ENCODE measurements at places on chromosomes 2 and 18.

GRCh38 chr2:216757532-216757931 is 62.2 kb upstream of the IGFBP5 start:
- DNase-seq = no peak

DNA sequence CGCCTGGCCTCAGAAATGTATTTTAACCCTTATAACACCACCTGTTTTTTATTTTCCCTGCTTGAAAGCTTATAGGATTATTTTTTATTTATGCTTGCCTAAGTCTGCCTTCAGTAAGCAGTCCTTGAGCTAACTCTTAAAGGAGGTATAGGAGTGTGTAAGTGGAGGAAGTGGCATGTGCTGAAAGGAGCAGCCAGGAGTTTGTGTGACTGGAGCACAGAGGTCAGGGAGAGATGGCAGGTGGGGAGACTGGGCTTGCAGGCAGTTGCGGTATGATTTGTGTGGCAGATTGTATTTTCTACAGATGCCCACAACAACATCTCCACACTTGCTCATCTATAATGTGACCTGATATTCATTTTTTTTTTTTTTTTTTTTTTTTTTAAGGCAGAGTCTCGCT is 27.2 kb upstream of the PAIP2B start:
- no peak for DNase-seq

DNA sequence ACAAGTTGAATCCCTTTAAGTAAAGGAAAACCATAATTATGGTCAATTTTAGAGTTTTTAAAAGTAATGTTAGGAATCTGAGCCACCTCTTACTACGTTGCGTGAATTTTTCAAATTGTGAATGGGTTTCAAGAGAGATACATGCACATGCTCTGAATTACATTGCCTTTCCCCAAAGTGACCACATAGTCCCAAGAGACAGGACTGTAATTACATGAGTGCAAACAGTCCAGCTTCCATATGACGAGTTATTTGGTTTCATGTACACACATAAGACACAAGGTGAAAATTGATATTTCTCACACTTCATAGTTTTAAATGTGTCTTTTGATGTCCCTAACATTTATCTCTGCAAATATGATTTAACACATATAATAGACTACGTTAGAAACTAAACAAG is 850.8 kb downstream of the LRP1B start:
- no peak for DNase-seq

GRCh38 chr2:128416109-128416785 is 97.6 kb upstream of the HS6ST1 start:
- DNase-seq = no peak

- no peak for DNase-seq
Observed at GRCh38 chr2:200703926-200704637, 107.6 kb upstream of the BZW1 start.

DNA sequence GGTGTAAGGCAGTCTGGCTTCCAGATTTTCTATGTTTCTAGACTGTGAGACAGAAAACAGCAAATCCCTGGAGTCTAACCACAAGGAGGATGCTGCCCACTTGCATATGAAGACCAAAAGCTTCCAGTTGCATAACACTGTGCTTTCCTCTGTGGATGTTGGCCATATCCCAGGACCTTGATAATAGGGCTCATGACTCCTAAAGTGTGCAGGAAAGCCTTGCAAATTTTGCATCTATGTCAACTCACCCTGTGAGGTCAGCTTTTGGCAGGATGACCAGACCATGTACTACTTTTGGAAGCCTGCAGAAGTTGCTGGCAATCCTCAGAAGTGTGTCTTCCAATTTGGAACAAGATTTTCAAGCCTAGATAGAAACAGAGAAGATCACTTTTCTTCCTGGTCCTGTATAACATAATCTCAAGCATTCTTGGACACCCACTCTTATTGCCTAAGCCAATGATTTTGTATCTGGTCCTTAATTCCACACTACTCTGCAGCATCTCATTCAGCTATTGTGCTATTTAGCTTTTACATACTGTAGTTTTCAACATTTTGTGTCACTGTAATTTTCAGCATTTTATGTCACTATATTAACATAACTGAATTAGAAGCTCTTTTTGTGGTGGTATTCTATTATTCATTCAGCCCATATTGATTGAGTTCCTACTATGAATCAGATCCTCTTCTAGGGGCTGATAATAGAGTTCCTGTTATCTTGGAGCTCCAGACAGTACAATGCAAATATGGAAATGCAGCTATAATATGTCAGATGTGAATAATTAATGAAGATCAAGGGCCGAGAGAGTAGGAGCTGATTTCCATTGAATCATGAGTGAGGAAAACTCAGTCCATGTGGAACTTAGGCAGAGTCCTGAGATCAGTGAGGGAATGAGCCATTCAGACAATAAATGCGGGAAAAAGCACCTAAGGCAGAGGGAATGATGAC is 85.3 kb upstream of the RAB27B start:
- DNase-seq = no peak

DNA sequence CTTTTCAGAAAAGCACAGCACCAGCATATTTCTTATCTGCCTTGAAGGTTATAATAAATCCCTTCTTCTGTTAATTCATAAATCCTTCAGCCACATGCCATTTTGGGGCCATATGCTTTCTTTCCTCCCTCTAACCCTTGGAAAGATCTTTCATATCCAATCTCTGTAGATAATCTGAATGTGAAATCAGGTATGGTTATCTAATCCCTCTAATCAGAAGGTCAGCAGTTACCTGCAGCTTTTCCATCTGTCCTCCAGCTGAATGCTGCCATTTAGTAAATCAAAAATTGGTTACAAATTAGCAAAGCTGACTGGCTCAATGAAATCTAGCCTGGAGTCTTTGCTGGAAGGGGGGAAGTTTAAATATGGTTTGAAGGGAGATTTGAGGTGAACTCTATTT is 230.5 kb downstream of the PIK3C3 start:
- DNase-seq = no peak

GRCh38 chr18:14074187-14074586 is 58.0 kb downstream of the ZNF519 start:
- no peak for DNase-seq

GRCh38 chr2:206158563-206159345 is 490 bp downstream of the NDUFS1 start:
- DNase-seq = no peak

DNA sequence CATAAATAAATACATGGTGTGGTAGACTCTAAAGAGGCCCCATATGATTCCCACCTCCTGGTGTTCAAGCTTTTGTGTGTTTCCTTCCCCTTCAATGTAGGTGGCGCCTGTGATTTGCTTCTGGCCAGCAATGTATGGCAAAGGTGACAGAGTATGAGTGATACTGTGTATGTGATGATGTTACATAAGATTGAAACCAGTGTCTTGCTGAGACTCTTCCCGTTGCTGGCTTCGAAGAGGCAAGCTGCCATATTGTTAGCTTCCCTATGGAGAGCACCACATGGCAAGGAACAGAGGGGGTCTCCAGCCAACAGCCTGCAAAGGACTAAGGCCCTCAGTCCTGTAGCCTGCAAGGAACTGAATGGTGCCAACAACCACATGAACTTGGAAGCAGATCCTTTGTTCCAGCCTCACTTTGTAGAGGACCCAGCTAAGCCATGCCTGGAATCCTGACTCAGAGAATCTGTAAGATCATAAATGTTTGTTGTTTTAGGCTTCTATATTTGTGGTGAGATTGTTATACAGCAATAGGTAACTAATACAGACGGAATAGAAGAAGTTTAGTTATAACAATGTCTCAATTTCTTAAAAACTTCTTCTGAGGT is 1.7 kb upstream of the SMAD4 start:
- DNase-seq = no peak

GRCh38 chr2:186098821-186099220 is 360.2 kb downstream of the FSIP2 start:
- no peak for DNase-seq

DNA sequence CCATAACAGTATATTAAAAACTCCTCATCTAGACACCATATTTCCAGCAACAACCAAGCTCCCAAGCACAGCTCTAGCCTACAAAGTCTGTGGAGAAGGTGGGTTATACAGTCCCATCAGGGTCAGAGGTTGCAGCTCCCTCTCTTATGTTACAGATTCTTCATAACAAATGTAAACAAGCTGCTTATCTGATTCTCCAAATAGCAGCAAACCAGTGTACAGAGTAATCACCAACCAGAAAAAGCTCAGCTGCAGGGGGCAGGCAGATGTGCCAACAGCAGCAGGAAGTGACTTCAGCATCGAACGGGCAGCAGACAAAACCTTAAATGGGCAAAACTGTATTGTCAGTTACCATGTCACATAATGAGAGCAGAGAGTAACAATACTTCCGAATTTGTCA is 52.9 kb upstream of the NABP1 start:
- no peak for DNase-seq

DNA sequence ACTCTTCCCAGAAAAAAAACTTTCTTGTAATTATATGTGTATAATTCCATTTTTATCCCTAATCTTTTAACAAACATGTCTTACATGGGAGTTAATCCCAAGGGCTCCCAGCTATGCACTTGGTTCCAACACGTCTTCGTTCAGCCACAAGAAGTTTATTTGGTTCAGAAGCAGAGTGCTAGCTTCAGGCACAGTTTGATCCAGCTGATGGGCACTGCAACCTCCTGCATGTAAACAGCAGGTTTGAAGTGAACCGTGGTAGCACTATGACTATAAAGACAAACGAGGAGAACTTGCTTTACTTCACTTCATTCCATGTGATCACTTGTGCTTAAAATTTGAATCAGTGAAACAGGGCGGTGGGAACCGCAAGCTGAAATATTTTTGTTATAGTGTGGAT is 7.0 kb upstream of the RNASEH1 start:
- DNase-seq = no peak

DNA sequence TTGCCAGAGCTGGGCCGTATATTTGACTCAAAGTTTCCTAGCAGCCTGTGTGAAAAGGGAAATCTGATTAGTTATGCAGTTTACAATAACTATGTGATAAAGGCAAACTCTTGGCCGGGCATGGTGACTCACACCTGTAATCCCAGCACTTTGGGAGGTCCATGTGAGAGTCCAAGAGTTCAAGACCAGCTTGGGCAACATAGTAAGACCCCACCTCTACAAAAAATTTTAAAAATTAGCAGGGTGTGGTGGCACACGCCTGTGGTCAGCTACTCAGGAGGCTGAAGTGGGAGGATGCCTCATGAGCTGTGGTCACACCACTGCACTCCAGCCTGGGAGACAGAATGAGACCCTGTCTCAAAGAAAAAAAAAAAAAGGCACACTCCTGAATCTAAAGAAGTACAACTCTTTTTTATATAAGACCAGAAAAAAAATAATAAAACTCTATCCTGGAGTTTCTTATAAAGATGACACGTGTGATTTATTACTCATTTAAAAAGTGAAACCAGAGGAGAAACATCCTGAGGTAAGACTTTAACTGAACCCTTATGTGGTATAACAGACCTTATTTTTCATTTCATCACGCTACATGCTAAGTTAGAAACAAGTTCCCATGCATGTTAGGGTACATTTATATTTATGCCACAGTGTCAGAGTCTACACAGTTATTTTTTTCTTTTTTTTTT is 32.6 kb upstream of the KCMF1 start:
- no peak for DNase-seq

GRCh38 chr2:181642086-181642485 is 14.8 kb downstream of the CERKL start:
- no peak for DNase-seq

GRCh38 chr2:60556576-60557485 is 3.4 kb upstream of the BCL11A start:
- no peak for DNase-seq

DNA sequence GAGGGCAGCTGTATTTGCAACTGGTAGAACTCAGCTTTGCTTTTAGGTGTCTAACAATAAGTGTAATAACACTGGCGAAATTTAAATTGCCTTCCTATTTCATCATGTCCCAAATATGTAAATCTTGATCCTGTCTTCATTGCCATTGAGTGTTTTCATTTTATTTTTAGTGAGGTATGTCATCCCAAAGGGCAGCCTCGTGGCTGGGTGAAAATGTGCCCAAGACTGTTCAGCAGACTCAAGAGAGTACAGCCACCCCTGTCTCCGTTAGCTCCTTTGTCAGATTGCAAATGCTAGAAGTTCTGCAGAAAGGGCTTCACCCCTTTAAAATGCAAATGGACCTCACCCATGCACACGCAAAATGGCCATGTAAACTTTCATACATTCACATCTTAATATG is 278.8 kb downstream of the RND3 start:
- DNase-seq = no peak

- DNase-seq = no peak
Observed at GRCh38 chr2:113175042-113175628, 1.4 kb downstream of the PSD4 start.

- no peak for DNase-seq
Observed at GRCh38 chr2:54658564-54659071, 64.8 kb upstream of the EML6 start.

DNA sequence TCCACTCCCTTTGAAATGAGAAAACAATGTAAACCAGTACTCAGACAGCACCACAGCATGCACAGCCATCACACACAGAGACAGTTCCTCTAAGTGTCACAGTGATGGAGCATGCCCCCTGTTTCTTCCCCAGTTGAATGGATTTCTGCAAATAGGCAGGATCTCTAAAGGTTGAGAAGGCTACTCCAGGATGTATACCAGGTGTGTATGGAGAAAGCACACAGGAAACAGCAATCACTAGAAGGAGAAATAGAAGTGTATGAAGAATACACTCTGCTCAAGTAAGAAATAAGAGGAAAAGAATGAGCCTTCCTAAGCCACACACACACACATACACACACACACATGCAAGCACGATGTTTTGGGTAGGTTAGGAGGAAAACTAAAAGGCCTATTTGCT is 38.6 kb upstream of the BZW1 start:
- DNase-seq = no peak

Measured in cortex of kidney (tissue), 1 donor.